ENCODE measurements at places on chromosomes 7 and 10.

DNA sequence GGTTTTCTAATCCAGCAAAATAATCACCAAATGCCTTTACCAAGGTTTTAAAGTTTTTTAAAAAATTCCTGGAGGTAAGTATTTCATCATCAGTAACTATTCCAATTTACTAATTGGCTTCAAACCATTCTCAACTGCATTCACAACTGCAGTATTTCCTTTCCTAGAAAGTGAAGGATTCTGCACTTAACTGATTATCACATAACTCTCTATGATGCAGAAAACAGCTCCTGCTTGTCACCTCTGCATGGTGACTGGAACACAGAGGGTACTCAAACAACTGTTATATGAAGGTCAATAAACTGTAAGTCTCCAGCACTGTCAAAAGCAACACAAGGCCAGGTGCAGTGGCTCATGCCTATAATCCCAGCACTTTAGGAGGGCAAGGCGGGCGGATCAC is 42.6 kb downstream of the SRPK2 start:
- DNase-seq = no peak

DNA sequence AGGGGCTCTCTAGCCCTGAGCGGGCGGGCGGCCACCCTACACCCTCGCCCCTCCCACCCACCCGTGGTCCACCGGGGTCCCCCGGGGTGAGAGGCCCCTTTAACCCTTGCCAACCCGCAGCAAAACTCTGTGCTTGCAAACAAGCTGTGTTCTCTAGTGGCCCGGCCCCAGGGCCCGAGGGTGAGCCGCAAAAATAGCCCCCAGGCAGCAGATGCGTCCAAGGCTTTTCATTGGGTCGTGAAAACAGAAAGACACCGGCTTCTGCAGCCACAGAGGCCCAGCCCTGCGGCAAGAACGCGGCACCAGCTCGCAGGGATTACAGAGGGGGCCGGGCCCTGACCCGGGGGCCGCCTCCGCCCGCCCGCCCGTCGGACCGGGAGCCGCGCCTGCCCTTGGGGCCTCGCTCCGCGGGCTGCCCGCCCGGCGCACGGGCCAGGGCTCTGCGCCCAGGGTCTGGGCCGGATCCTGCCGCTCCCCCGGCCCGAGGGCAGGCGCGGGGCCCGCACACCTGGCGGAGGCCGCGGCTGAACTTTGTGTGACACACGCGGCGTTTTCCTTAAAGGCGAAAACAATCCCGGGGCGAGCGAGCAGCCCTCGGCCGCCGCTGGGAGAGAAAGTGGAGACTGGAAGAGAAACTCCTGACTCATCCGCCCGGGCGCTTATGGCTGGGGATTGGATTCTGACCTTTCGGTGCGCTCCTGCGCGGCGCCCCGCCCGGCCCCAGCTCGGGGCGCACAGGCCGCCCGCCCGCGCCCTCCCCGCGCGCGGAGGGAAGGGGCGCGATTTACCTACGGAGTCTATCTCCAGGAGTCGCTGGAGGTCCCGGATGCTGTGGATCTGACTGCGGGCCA is 2.8 kb downstream of the PDGFA start:
- DNase-seq = no peak

- DNase-seq = no peak
These were observed 50.2 kb downstream of the FRMPD2 start for GRCh38 chr10:48224296-48224695.

DNA sequence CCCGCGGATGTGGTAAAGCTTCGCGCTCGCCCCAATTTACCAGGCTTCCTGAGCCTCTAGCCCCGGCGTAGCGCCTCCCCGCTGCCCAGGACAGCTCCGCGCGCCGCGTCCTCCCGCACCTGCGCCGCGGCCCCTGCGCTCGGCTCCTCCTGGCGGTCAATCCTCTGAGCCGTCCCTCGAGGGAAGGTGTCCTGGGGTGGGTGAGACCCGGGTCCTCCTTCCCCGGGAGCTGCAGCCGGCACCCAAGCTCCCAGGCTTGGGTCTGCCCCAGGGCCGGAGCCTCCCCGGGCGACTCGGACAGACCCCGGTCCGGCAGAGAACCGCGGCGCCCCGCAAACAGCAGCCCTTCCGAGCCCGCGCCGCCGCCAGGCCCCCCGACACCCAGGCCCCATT is 512 bp downstream of the OSBPL3 start:
- peak; percentile 67 for DNase-seq

- DNase-seq = no peak
These were observed 20.2 kb upstream of the TMEM178B start for GRCh38 chr7:141053626-141054025.

DNA sequence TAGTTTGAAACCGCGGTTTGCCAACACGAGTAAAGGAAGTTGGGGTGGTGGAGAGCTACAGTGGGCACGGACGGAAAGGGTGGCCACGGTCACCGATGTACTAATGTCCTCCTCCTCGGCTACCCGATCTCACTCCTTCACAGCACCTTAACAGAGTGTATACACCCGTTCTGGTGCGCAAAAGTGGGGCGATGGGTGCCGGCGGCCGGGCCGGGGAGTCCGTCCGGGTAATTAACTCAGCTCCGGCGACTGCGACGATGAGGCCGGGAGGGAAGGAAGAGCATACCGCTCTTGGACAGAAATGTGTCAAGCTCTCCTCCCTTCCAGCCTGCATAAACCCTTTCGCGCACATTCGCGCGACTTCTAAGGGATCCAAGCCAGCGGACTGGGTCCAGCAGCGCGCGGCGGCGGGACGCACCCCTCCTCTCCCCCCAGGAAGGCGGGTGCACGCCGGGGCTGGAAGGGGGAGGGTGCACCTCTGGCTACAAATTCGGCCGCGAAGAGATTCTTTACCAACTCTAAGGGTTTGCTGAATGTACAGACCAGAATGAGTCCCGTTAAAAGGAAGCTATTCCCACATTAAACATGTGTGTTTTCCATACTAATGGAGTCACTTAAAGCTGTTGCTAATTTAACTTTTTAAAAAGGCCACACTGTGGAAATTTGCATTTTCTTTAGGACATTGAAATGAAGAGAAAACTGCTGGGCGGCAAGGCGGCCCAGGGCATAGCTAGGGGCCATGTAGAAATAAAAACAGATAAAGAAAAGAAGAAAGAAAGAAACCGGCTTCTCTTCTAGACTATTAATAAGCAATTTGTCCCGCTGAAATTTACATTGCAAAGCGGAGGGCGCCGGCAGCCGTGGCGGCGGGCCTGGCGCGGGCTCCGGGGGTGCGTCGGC is 6.6 kb upstream of the EBF3 start:
- no peak for DNase-seq

DNA sequence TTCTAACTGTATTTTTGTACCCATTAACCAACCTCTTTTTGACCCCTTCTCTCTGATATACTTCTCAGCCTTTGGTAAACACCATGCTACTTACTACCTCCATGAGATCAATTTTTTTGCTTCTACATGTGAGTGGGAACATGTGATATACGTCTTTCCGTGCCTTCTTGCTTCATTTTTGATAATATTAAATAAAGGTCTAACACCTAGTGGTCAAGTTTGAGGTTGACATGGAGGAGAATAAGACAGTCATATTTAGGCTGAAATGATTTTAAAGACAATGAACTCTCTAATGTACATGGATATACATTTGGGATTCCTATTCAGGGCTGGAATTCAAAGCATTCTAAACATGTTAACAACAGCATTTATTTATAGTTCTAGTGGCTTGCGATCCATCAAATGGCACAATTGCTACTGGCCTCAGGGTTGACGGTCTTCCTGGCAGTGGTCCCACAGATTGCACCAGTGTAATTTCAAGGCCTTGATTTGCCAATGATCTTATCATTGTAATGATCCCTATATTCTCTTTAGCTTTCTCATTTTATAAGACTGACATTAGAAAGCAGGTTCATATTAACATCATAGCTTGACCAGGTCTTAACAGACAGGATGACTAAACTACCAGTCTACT is 315.9 kb upstream of the ETV1 start:
- no peak for DNase-seq

DNA sequence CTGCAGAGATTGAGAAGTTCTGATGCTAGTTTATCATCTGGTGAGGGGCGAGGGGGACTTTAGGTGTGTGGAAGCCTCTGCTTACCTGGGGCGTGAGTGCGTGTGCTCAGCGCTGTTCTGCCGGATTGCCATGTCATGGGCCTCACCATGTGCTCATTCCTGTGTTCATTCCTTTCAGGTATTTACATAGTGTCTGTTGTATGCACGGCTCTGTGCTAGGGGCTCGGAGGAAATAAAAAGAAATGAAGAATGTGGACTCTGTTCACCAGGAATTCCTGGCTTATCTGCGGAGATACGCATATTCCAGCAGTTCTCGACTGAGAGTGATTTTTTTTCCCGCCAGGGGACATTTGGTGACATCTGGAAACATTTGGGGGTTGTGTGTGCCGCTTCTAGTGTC is 152.0 kb downstream of the CAMK1D start:
- DNase-seq = no peak

- DNase-seq = no peak
These were observed 7.5 kb upstream of the ZKSCAN1 start for GRCh38 chr7:100007887-100008286.

DNA sequence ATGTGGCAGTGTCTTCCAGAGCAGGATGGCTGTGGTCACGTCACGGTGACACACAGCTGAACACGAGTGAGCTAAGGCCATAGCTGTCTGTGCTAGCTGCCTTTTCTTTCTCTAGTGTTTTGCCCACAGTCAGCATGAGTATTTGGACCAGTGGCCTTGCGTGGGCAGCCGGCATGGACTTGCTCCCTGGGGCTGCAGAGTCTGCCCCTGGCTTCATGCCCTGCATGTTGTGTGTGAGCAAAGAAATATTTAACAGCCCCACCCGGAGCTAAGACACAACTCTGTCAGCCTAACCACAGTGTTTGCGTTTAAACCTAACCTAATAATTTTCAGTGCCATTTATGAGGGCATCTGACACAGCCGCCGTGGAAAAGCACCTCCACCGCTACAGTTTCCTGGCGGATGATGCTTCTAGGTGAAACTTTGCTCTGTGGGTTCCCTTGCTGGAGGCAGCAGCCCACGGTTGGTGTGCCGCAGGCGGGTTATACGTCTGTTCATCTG is 14.6 kb downstream of the CHST12 start:
- no peak for DNase-seq

- no peak for DNase-seq
These were observed 29.1 kb downstream of the TNRC18 start for GRCh38 chr7:5394264-5395105.

- no peak for DNase-seq
These were observed 312.0 kb upstream of the ZMIZ1 start for GRCh38 chr10:78756604-78757343.

- no peak for DNase-seq
These were observed 5.8 kb upstream of the NKX2-3 start for GRCh38 chr10:99526861-99527504.

- no peak for DNase-seq
These were observed 24.7 kb upstream of the GPAM start for GRCh38 chr10:112208292-112208691.

DNA sequence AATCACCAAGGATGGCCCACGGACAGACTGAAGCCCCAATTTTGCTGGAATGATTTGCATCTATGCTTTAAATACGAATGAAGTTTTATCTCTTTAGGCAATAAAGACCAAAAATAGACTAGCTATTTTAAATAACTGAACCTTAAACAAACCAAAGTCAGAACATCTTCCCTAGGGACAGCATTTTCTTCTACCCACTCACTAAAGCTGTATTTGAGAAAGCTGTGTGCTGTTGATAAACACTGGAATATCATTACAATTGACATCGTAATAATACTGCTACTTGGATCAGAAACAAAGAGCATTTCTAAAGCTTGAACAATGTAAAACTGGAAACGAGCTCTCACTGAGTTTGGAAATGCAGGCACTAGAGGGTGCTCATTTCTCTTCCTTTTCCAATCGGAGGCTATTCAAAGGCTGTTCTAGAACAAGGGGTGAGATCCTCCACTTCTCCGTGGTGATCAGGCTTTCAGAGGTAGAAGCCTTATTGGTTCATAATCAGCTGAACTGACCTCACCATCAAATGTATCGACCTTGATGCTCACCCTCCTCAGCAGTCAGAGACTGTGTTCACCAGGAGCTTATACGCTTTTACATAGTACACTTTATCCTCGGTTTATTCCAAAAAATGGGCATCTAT is 225.3 kb upstream of the PRSS1 start:
- no peak for DNase-seq

- no peak for DNase-seq
These were observed 27.8 kb downstream of the STEAP4 start for GRCh38 chr7:88278881-88279280.

- no peak for DNase-seq
These were observed 4.2 kb upstream of the RPEL1 start for GRCh38 chr10:103241262-103242011.

DNA sequence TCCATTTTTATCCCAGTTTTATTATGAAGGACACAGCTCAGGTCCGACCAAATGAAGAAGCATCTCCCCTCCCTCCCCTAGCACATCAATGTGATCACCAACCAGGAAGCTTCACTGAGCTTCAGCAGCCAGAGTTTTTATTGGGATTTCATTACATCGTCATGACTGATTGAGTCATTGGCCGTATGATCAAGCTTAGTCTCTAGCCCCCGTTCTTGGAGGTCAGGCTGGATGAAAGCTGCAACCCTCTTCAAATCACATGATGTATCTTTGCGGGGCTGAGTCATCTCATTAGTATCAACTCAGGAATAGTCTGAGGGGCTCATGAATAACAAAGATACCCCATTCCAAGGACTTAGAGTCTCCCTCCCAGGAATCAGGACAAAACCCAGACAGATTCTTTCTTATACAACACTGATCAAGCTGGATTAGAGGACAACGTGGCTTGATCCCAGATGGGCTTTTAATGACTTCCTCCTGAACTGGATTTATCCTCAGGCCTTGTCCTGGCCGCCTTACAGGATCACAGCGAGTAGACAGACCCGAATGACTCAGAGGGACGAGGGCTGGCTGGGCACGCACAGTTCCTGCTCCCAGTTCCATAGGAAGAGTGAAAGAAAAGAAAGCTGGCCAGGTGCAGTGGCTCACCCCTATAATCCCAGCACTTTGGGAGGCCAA is 14.5 kb downstream of the LIMK1 start:
- no peak for DNase-seq

- no peak for DNase-seq
These were observed 5.7 kb upstream of the GDI2 start for GRCh38 chr10:5818894-5819293.

GRCh38 chr10:1210667-1211066 is 154.5 kb downstream of the WDR37 start:
- no peak for DNase-seq

Data from NCI-H146 (cell line).